Activated CD4-positive, alpha-beta T cell treated with anti-CD3 and anti-CD28 coated beads for 4 hours (primary cell): ENCODE measurements at places on chromosomes 2 and 18.

- no peak for DNase-seq
These were observed 77.5 kb downstream of the VSNL1 start for GRCh38 chr2:17617955-17618354.

DNA sequence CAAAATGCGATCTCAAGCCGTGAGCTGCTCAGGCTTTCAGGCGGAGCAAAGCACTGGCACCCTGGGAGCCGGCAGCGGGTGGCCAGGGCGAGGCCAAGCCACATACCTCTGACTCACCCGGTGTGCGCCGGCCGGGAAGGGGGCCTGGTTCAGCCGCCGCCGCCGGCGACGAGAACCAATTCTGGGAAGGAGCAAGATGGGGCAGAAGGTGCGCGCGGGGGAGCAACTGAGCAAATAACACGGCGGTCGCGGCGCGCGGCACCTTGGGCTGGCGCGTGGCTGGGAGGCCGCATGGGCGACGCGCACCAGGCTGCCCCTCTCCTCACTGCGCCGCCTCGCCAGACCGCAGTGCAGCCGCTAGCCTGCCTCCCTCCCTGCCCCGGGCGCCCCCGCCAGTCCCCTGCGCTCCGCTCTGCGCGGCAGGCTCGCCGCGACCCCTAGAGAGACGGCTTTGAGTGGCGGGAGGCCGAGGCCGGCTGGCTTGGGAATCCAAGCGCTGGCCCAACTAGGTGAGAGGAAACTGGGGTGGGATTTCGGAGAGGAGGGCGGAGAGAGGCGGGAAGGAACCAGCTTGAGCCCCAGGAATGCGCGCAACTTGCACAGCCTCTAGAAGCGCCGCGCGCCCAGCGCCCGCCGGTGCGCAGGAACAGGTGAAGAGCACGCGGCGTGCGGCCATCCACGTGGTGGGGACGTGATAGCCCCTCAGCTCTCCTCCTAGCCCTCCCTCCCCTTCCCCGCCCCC lies 3.2 kb downstream of the NRP2 start:
- DNase-seq: no peak

- no peak for DNase-seq
These were observed 14.0 kb upstream of the DNER start for GRCh38 chr2:229728370-229728769.

DNA sequence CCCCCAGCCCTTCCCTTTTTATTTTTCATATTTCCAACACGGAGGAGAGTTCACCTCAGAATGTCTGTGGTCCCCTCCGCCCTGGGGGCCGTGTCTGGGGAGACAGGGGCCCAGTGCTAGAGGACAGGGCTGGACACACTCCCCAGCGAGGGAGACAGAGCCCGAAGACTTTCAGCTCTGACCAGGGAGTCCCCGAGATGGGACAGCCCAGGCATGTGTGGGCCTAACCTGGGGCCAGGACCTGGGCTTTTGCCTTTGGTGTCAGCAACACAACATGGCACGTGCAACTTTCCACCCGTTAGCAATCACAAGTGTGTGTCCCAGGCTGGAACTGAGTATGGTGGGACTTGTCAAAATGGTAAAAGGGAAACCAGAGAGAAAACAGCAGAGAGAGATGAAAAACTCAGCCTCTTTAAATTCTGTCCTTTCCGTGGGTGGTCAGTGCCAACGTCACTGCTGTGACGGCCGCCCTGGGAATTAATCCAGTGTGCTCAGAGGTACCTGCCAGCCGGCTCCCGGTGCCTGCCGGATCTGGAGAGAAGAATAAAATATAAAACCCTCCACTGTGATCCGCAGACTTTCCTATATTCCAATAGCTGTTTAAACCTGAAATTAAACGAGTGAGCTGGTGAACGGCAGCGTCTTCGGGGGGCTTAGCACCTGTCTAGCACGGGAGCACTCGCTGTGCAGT lies 245.8 kb downstream of the EIPR1 start:
- DNase-seq: no peak

- no peak for DNase-seq
These were observed 249.1 kb upstream of the SPRED2 start for GRCh38 chr2:65681503-65681902.

- DNase-seq: no peak
These were observed 192.2 kb upstream of the HAAO start for GRCh38 chr2:42984617-42985016.

GRCh38 chr2:98818164-98818563 lies 87.2 kb upstream of the MGAT4A start:
- DNase-seq: no peak
